ENCODE measurements at places on chromosomes 12 and 14.

DNA sequence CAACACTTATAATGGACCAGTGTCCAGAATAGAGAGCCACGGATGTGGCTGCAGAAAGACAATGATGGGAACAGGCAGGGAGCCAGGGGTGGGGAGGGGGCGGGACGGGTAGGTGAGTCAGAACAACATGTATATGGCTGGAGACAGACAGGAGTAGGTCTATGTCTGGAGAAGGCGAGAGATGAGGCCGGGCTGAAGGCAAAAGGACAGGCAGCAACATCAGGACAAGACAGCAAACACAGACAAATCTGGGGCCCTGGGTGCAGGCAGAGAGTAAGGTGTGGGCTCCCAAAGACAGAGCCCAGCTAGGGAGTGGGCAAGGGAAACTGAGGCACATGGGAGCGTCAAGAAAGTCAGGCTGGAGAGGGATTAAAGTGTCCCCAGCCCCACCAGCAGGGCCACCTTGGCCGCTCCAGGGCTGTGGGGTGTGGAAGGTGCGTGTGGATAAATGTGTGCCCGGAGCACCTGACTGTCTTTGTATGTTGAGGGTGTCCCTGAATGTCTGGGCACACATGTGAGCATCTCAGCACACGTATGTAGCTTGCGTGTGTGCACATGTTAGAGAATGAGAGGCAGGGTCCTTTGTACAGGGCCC is 44.1 kb downstream of the FAM222A start:
- DNase-seq, result no peak

DNA sequence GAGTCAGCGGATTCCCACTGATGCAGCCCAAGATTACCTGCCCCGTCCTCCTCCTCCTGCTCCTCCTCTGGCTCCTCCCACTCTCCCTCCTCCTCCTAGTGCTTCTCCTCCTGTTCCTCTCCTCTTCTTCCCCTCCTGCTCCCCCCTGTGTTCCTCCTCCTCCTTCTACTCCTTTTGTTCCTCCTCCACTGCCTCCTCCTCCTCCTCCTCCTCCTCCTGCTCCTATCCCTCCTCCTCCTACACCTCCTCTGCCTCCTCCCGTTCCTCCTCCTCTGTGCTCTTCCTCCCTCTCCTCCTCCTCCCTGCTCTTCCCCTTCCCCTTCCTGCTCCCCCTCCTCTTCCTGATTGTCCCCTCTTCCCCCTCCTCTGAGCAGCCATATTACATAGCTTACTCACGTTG is 141.3 kb downstream of the CACNA1C start:
- no peak for DNase-seq

GRCh38 chr12:7001921-7002591 is 16.2 kb downstream of the LPCAT3 start:
- DNase-seq, result no peak

- DNase-seq, result no peak
Measured at GRCh38 chr14:54728700-54729527, 162.0 kb downstream of the SAMD4A start.

GRCh38 chr12:119727600-119728443 is 59.9 kb downstream of the PRKAB1 start:
- no peak for DNase-seq

- DNase-seq, result no peak
Measured at GRCh38 chr12:114186241-114187002, 219.5 kb downstream of the TBX5 start.

- DNase-seq, result no peak
Measured at GRCh38 chr14:93219103-93219726, 12.2 kb downstream of the UBR7 start.

DNA sequence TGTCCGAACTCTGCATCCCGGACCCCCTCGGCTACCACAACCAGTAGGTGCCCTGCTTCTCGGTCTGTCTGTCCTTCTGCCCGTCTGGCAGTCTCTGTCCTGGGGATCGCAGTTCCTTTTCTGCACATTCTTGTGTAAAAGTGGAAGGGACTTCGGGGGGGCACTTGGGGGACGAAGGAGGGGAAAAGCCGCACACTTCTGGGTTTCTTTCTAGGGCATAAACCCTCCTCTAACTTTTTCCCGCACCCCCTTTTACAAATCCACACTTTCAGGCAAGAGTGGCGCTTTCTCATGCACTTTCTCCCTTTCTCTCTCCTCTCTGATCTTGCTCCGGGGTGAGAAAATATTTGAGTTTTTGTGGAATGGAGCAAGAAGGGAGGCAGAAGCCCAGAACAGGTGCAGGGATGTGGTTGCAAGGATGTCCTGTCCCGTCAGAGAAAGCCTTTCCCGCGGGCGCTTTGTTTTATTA is 506 bp downstream of the ESRRB start:
- no peak for DNase-seq

GRCh38 chr12:16086462-16086861 is 175.3 kb downstream of the DERA start:
- no peak for DNase-seq

- no peak for DNase-seq
Measured at GRCh38 chr14:91108941-91109611, 4.8 kb upstream of the DGLUCY start.

DNA sequence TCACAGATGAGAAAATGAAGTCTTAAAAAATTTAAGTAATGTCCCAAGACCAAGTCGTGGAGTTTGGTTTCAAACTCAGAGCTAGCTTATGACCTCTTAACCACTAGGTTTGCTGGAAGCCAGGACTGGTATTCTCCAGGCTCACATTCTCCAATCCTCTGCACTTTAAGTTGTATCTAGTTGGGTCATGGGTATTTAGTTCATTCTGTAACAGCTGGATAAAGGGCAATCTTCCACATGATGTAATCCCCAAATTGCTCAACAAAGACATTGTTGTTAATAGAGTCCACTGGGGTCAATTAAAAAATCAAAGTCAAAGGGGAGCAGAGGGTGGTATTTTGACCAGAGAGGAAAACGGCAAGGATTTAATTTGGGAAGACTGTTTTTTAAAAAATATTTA is 17.8 kb upstream of the GAS2L3 start:
- no peak for DNase-seq

- DNase-seq, result no peak
Measured at GRCh38 chr14:65038966-65039365, 52.3 kb downstream of the FNTB start.

DNA sequence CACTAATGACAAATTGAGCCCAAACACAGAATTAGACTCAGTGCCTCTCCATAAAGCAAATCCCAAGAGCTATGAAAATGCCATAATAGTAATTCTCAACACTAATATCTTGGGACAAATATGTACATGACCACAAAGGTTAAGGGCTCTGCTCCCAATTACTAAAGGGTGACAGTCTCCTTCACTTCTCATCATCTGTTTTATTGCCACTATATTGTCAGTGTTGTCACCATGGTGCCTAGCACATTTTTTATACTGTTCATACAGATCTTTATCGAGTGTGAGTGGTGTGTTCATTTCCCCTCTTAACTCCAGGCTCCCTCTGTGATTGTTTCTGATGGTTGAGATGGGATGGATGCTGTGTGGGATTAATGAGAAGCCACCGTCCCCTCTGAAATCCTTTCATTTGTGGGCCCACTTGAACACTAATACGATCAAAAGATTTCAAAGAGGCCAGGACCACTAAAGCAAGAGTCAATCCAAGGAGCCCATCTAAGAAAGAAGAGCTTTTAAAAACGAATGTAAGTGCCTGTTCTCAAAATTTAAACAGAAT is 277.7 kb downstream of the GXYLT1 start:
- no peak for DNase-seq

DNA sequence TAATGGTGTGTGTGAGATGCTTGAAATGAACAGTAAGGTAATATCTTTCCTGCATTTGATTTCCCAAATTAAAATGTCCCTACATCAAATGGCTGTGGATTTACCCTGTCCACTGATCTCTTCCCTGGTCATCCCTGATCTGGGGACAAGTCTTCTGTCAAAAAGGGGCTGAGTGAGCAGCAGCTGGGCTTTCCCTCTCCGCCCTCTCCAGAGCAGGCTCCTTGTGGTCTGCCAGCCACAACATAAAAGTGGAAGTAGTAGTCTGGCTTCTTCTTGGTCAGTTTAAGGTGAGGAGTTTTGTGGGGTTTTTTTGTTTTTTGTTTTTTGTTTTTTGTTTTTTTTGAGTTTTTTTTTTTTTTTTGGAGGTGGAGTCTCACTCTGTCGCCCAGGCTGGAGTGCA is 25.2 kb upstream of the PLXNC1 start:
- DNase-seq, result no peak

DNA sequence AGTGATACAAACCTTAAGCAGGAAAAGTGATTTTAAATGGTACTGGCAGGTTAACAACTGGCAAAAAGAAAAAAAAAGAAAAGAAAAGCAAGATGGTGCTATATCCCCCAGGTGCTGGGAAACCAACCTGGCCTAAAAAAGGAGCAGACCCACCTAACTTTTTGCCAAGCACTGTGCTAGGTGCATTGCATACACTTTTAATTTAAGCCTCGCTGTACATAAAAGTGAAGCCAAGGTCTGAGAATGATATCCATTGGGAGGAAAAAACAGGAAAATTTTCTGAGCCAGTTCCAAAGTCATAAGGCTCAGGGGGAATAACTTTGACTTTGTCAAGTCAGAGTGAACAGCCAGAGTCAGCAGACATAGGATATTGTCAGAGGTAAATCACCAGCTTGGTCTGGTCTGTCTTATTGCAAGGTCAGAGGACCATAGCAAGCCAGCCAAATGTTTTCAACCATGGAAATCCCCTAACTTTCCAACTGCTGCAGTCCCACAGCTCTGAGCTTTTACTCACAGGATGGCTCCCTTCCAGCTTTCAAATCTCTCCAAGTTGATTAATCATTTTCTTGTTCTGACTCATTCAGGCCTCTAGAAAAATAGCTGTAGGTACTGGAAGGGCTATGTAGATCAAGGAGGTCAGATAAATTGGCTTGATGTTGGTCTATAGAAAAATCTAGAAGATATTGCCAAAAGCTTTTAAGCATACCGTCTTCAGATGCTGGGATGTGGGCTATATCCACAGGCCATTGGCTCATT is 412.9 kb downstream of the RAD51B start:
- no peak for DNase-seq

- DNase-seq, result no peak
Measured at GRCh38 chr12:27554421-27555186, 30.6 kb downstream of the PPFIBP1 start.

DNA sequence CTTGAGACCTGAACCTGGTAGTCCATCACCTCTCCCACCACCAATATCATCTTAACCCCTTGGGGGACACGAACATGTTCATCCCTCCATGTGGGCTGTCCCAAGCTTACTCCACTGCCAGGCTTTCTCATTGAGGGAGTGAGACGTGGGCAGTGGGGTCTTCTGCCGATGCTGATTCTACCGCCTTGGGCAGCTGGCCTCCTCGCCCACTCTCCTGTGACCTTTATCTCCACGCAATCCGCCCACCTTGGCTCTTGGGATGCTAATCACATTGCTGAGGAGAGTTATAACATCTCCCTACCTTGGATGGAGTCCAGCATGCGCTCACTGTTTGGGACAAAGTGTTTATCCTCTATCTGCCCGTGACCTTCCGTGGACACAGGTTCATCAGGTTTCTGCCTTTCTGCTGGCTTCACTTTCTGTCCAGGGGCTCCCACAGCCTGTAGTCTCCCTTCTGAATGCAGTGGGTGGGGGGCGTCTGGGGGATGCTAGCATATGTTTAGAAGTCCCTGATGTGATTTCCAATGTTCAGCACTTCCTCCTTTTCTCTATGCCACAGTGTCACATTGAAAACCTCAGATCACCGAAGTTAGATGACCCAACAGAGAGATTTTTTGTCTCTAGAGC is 53.2 kb upstream of the ESRRB start:
- no peak for DNase-seq

GRCh38 chr12:26027401-26027800 is 68.9 kb downstream of the RASSF8 start:
- DNase-seq, result no peak

GRCh38 chr12:105812366-105812765 is 326.4 kb downstream of the NUAK1 start:
- DNase-seq, result no peak

GRCh38 chr12:115008929-115009328 is 325.0 kb upstream of the TBX3 start:
- DNase-seq, result no peak

GRCh38 chr12:126362964-126363363 is 1297.7 kb downstream of the AACS start:
- no peak for DNase-seq

- no peak for DNase-seq
Measured at GRCh38 chr12:1347294-1347693, 247.1 kb downstream of the FBXL14 start.

DNA sequence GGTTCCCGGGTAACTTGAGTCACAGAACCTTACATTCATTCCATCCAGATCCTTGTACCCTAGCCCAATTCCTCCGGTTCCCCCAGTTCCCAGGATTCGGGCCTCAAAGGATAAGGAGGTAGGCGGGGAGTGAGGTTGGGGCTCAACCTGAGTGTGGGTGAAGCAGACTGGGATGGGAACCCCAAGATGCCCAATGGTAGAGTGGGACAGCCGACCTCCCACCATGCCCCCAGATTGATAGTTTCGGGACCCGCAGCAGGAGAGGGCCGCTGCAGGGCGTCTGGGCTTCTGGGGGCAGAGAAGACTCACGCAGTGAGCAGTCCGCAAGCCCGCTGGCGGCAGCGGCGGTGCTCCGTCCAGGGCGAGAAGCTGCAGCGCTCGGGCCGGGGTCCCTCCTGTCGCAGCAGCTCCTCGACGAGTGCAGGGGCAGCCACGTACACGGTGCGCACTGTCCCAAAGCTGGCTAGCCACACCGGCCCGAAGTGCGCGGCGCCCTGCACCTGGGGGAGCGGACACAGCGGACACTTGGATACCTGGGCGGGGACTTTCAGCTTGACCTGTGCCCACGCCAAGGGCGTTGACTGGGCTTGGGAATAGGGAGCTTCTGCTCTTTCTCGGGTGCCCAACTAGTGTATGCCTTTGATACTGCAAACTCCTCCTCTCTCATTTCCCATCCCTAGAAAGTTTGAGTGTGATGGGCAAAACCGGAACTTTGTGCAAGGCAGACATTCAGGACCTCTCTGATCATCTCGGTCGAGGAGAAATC is 997 bp downstream of the CYP27B1 start:
- no peak for DNase-seq

GRCh38 chr12:110281549-110282299 is 677 bp downstream of the ATP2A2 start:
- peak; percentile 5 for DNase-seq
